ENCODE measurements at places on chromosomes 3 and 15.

DNA sequence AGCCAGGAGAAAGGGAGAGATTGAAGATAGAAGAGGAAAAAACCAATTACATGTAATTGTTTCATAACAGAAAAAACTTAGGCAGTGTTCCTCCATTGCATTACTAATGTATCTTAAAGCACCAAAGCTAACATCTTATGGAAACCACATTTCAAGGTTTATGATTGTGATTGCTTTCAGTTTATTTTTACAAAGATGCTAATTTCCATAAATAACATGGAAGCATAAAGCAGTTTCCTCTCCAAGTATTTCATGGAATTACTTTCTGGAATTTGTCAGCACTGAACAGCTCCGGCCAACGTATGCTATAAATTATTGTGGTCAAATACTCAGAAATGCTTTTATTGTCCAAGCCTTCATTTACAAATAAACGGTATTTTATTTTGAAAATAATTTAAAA, 11.6 kb downstream of the ADAMTSL3 start:
- DNase-seq, result no peak

GRCh38 chr3:128504963-128505730, 12.1 kb upstream of the GATA2 start:
- DNase-seq, result no peak

GRCh38 chr15:57382215-57382614, 5.9 kb downstream of the CGNL1 start:
- DNase-seq, result no peak

DNA sequence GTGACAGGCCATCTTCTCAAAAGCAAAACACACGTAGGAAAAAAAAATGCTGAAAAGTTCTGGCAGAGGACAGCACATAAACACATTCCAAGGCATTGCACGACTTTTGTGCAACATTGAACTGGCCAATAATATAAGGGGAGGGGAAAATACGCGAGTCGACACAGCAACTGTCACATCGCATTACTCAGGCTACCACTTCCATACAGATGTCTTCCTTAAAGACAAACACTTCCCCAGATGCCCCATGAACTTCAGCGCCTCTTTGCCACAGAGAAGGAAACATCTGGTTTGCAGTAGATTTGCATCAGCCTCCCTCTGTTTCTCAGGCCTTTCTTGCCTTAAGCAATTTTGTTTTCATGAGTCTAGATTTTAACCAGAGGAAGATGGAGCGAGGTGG, 144.4 kb upstream of the IGF1R start:
- no peak for DNase-seq

GRCh38 chr15:80577552-80578205, 117.4 kb upstream of the ABHD17C start:
- no peak for DNase-seq

- no peak for DNase-seq
These were observed 11.2 kb downstream of the NCBP2 start for GRCh38 chr3:196931157-196931556.

DNA sequence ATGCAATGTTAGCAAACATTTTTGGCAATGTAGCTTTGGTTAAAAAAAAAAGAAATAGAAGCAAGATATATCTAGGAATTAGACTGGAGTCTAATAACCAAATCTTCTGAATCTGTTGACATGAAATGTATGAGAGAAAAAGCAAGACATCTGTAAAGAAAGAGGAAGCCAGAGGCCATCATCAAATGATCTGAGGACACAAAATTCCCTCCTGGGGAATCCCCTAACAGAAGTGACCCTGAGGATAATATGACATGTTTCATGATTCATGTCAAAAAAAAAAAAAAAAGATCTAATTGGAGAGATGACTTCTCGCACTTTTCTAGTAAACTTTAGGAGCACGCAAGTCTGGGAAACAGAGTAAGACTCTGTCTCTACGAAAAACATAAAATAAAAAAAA, 70.9 kb downstream of the IMPG2 start:
- no peak for DNase-seq
